Fibroblast of skin of right biceps (primary cell): ENCODE measurements at places on chromosomes 1 and 21.
A peak's percentile ranks its signal among the peaks of the same experiment; 100 is the strongest.

DNA sequence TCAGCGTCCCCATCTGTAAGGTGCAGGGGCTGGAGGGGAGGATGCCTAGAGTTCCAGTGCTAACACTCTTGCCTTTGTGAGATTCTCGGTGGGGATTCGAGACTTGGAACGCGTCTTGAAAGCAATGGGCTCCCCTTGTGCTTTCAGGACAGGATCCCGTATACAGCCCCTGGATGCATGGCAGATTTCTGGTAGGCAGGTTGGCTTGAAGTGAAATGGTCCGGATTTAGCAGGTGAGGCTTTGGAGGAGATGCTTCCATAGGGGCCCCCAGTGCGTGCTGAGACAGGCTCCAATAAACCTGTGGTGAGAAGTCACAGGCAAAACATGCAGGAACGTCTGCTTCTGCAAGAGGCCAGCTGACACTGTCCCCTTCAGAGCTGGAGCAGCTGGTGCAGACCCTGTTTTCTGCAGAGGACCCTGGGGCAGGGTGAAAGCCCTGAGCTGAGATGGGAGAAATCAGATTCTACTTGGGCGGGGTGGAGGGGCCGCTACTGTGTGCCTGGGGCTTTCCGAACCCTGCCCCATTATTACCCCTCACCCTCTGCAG lies 270.4 kb downstream of the PTPRU start:
- DNase-seq: no peak

DNA sequence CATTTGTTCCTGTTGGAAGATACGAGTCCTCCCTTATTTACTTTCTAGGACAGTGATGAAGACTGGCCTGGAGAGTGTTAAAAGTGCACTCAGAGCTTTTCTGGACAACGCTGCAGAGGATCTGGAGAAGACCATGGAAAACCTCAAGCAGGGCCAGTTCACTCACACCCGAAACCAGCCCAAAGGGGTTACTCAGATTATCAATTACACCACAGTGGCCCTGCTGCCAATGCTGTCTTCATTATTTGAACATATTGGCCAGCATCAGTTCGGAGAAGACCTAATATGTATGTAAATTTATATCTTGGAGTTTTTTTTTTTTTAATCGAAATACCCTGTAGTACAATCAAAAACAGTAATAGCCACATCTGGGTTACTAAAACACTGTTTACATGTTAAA lies 190.5 kb downstream of the ZP4 start:
- DNase-seq: no peak

- DNase-seq: no peak
These were observed 2.4 kb upstream of the ITLN2 start for GRCh38 chr1:160956966-160957365.

- no peak for DNase-seq
These were observed 6.2 kb downstream of the DNALI1 start for GRCh38 chr1:37562984-37563383.

DNA sequence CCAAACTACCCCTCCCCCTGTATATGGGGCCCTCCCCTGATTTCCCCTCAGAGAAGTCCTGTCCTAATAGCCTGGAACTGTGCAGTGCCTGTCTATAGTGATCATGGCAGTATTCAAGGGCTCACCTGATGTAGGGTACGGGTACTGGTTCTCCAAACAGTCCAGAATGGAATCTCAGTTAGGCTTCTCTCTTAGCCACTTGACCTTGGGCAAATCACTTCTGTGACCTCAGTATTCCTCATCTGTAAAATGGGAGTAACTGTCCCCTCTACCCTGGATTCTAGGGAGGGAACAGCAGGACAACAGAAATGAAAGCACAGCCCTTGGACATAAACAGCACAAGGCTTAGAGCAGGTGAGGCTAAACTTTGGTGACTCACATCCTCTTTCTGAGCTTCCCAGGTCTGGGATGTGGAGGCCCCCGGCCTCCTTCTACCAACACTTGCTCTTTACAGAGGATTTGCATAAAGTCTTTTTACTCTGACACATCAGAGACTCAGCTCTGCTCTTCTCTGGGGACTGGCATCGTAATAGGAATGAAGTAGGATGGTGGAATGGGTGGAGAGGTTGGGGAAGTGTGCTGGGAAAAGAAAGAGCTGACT lies 20.0 kb upstream of the PDZK1IP1 start:
- DNase-seq: no peak

DNA sequence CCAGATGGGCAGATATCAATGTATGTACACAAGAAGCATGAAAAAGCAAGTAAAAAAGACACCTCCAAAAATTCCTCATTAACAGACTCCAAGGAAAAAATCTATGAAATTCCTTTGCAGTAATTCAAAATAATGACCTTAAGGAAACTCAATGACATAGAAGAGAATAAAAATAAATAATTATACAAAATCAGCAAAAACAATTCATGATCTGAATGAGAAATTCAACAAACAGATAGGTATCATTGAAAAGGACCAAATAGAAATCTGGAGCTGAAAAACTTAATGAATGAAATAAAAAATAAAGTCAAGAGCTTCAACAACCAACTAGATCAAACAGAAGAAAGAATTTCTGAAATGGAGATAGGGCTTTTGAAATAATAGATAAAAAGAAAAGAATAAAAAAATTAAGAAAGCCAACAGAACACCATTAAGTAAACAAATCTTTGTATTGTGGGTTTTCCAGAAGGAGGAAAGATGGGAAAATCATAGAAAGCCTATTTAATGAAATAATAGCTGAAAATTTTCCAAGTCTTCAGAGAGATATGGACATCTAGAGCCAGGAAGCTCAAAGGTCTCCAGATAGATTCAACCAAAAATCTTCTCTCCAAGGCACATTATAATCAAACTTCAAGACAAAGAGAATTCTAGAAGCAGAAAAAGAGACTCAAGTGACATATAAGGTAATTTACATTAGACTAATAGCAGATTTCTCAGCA lies 52.0 kb upstream of the KCNK1 start:
- no peak for DNase-seq

DNA sequence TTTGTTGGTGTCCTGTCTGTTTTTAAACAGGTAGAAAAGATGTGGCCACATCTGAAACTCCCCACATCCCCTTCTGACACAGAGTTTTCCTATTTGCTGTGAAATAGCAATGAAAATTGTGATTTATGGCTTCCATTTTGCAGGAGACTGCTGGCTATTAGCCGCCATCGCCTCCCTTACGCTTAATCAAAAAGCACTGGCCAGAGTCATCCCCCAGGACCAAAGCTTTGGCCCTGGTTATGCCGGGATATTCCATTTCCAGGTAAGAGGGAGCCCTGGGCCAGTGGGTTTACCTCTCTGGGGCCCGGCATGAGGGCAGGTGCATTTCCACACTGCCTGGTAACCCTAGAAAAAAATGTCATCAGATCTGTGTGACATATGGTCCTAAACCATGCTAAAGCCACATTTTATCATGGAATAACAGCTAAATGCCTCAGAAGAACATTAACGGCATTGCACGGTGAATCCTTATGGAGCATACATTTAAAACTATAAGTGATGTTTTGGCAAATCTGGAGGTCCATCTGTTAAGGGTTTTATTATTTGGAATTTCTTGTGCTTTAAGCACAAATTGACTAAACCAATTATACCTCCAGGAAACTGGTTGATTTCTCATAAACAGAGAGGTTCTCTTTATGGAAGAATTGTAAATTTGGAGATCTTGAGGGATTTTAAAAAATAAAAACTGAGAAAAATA lies 12.3 kb downstream of the CAPN9 start:
- no peak for DNase-seq

DNA sequence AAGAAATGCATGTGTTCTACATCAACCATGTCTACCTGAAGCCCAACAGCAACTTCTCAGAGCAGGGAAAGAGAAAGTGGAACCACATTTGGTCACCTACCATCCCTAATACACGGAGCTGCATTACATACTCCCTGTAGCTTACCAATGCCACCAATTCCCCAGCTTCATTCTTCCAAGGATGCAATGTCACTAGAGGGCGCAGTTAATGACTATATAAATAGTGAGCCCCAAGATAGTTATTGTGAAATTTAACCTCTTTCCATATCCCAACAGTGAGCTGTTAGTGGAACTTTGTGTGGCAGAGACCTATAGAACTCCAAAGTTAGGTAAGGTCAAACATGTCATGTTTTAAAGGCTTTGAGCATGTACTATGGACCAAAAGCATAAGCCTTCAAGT lies 618.3 kb downstream of the SMYD3 start:
- peak; percentile 51 for DNase-seq

DNA sequence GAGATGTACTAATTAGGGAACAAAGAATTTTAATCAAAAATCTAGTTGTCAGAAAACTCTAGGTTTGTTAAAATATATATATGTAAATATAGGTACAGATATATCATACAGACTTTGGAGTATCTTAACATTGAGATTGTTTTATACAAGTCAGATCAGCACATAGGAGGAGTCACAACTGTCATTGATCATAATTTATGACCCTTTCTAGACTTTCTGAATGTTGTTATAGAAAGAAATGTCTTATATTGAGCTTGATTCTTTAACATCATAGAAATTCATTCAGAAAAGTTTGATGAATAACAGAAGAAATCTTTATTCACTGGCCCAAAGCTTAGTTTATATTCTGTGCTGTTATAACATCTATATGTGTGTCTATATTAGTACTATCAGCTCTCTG lies 185.8 kb downstream of the SDCCAG8 start:
- DNase-seq: no peak

GRCh38 chr1:39196244-39197215 lies 8.0 kb upstream of the MACF1 start:
- DNase-seq: peak; percentile 81

DNA sequence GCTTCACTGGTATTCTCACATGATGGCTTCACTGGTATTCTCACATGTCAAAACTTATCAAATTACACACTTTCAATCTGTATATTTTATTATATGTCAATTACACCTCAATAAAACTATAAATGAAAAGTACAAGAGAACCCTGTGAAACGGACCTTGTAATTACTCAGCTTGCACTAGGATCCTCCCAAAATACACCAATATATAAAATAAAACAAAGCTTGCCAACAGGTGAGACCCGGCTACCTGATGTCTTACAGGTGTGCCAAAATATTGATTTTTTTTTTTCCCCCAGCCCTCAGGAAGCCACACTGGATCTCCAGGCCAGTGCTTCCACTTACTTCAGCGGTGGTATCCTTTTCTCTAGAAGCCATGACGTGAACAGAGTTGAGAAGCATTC lies 22.9 kb downstream of the PIK3C2B start:
- no peak for DNase-seq

DNA sequence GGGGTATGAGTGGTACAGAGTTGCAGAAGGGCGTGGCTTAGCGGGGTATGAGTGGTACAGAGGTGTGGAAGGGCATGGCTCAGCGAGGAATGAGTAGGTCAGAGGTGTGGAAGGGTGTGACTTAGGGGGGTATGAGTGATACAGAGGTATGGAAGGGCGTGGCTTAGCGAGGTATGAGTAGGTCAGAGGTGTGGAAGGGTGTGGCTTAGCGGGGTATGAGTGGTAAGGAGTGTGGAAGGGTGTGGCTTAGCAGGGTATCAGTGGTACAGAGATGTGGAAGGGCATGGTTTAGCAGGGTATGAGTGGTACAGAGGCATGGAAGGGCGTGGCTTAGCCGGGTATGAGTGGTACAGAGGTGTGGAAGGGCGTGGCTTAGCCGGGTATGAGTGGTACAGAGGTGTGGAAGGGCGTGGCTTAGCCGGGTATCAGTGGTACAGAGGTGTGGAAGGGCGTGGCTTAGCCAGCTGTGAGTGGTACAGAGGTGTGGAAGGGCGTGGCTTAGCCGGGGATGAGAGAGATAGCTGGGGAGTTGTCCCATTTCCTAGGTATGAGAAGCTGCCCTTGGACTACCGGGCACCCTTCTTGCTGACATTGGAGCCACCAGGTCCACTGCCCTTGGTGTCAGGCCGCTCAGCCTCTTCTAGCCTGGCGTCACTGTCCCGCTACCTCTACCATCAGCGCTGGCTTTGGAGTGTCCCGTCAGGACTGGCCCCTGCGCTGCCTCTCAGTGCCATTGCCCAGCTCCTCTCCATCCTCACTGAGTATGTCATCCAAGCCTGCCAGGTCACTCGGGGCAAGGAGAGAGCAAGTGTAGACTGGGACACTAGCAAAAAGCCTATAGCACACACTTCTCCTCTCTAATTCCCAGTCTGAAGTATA lies 29.8 kb downstream of the HYI start:
- no peak for DNase-seq

GRCh38 chr1:147611586-147611985 lies 58.7 kb downstream of the ACP6 start:
- DNase-seq: no peak

GRCh38 chr1:35285771-35286606 lies 17.5 kb downstream of the ZMYM4 start:
- no peak for DNase-seq

- DNase-seq: peak; percentile 50
These were observed 5.2 kb downstream of the H6PD start for GRCh38 chr1:9239622-9240401.

DNA sequence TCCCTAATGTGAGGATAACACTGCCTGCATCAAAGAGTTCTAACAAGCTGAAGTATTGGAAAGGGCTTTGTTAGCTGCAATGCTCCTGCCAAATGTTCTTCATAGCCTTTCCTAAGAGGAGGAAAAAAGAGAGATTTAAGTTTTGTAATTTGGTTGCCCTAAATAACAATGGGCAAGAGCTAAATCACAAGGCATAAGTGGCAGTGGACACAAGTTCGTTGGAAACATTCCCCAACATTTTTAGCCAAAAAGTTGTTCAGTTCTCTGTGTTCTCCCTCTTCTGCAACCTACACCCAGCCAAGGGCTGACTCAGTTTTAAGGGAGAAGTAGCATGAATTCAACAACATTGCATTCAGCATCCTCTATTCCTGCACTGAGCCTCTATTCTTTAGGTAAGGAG lies 2.6 kb upstream of the UQCRHL start:
- no peak for DNase-seq

GRCh38 chr1:117838911-117839310 lies 90.5 kb downstream of the GDAP2 start:
- DNase-seq: peak; percentile 88

DNA sequence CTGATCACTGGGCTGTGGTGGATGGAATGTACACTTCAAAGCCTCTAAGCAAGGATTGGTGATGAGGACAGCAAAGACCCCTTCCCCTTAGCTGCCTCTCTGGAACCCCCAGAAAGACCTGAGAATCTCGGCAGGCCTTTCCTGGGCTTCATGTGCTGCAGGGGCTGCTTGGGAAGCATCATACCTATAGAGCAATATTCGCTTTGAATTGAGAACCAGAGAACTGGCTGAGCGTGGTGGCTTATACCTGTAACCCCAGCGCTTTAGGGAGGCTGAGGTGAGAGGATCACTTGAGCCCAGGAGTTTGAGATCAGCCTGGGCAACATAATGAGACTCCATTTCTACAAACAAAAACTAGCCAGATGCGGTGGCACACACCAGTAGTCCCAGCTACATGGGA lies 22.0 kb downstream of the CSF1 start:
- no peak for DNase-seq

DNA sequence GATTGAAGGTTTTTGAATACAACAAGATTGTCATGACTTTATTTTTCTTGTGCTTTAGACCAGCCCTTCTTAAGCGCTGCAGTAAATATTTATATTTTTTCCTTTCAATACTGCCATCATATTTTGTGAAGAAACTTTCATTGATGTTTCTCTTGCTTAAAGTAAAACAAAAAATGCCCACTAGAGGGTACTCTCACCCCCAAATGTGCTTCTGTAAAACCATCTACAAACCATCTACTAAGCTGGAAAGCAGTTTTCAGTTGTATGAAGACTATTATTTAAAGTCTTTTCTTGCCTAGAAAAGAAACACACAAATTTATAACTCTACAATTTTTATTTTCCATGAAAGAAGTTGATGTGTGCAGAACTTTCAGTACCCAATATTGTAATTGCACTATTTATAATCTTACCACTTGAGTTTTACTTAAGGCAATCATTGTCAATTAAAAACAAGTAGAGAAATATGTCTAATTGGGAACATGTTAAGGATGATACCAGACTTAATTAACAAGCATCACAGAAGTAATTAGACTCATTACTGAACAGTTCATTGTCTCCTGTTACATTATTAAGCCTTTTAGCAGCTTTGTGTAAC lies 10.7 kb downstream of the LEPR start:
- DNase-seq: peak; percentile 41
